ENCODE measurements at places on chromosomes 6 and 20.
A peak's percentile ranks its signal among the peaks of the same experiment; 100 is the strongest.

DNA sequence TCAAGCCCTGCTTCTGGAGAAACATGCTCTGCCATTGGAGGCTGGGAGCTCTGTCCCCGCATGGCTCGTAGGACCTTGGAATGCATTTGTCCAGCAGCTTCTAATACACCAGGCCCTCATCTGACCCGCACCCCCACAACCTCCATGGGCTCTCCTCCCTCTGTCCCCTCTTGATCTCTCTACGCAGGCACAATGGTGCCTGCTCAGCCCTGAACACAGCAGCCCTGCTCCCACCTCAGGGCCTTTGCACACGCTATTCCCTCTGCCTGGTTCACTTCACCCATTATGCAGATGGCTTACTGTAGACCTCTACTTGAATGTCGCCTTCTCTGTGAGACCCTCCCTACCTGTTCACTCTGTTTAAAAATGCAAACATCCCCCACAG, 27.0 kb upstream of the PTGIS start:
- no peak for DNase-seq

DNA sequence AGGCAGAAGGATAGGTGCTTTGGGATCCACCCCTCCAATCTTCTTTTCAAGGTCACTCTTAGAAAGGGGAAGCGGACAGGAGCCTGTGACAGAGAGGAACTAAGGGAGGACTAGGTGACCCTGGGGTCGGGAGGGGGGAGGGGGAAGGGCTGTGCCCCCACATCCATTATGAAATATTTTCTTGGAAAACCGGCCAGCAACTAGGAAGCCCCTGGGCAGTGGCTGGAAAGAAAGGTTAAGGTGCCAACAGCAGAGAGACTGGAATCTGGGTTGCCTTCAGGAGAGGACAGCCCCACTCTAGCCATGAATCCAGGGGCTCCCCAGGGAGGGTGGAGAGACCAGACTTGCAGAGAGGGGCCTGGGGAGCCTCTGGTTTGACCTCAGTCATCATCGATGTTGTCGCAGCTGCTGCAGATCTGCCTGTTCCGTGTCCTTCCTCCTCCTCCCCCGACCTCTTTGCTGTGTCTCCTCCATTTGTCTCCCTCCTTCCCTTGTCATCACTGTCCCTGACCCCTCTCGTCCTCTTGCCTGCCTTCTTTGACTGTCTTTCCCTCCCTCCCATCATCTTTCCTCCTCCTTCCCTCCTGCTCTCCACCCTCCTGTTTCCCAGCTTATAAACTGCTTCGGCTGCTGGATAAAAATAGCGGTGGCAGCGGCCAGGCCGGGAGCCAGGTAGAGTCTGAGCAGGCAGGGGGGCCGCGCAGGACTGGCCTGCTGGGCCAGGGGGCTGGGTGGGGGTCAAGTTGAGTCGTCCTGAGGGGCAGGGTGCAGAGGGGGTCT, 3.2 kb downstream of the SLC29A1 start:
- DNase-seq, result no peak

GRCh38 chr6:44237021-44237812, 9.7 kb upstream of the HSP90AB1 start:
- DNase-seq, result peak; percentile 50

DNA sequence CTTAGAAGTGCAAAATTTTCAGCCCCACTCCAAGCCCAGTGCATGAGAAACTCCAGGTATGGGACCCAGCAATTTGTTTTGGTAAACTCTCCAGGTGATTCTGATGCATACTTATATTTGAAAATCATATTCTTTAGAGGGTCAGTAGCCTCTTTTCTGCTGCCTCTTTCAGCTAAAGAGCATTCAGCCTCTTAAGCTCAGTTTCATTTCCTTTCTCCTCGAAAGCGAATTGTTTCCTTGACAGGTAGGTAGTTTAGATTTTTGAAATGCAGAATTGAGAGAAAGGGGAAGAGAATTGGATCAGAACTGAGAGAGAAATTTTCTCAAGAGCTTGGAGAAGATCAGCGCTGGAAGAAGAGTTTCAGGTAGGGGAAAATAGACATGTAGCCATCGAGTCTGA, 995.8 kb upstream of the FLRT3 start:
- no peak for DNase-seq

- DNase-seq, result no peak
These were observed 58.4 kb downstream of the TRIM38 start for GRCh38 chr6:26021001-26021349.

DNA sequence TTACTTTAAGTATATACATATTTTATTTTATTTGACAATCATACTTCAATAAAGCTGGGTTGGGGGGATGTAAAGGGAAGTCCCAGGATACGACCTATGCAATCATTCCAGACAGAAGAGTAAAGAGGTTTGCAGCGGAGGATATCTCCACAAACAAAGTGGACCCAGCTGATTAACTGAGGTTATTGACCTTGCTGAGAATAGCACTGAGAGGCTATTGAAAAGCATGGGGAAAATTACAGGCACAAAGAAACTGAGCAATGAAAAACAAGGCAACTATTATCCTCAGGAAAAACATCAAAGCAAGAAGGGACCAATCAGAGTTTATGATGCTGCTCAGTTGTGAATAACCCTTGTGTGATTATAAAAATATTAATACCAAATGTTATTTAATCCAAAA, 32.6 kb downstream of the SERPINB1 start:
- DNase-seq, result no peak

- no peak for DNase-seq
These were observed 633.1 kb downstream of the GRIK2 start for GRCh38 chr6:102026649-102027048.

- DNase-seq, result no peak
These were observed 56.3 kb downstream of the KCNS1 start for GRCh38 chr20:45044601-45045000.

DNA sequence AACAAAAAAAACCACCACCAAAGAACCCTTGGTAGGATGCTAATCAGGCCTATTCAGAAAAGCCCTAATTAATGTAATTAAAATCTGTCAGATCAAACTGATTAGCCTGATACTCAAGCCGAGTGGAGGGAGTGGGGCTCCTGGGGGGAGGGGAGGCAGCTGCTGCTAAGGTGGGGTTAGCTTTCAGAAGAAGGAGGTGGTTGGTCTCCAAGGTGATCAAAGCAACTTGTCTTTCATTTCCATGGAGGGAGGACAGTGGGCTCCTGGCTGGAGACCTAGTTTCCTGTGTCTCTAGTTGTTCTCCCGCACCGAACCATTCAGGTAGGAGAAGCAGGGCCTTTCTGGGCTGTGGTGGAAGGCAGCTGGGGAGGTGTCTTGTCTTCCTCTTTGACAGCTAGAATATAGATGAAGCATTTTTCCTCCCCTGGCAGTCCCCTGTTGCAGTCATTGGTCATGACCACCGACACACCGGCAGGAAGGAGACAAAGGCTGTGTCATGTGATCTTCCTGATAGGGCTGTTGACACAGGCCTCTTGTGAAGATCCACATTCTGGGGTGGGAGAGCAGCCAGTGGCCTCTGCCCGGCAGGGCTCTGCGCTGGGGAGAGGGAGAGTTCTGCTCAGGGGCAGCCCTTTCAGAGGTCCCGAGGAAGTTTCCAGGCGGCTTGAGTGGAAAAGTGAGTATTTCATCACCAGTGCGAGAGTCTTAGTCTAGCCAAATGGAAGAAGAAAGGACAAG, 39.9 kb upstream of the PRDM1 start:
- no peak for DNase-seq

GRCh38 chr6:100721256-100721655, 159.9 kb downstream of the ASCC3 start:
- DNase-seq, result no peak

- no peak for DNase-seq
These were observed 29.7 kb downstream of the IRF4 start for GRCh38 chr6:421211-421610.

DNA sequence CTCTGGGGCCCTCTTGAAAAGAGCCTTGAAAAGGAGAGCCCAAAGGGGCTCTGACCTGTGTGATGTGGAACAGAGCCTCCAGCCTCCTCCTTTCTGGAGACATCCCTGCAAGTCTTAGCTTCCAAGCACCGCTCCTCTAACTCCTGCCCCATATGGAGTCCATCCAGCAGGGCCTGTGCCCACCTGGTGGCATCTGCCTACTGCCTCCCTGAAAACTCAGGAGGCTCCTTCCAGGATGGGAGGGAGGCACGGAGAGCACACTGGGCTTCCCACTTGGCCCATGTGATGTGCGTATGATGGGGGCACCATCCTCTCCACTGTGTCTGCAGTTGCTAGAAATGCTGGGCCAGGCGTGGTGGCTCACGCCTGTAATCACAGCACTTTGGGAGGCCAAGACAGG, 98.1 kb downstream of the SYNDIG1 start:
- DNase-seq, result no peak

GRCh38 chr6:122276637-122277036, 122.8 kb upstream of the HSF2 start:
- no peak for DNase-seq

GRCh38 chr6:10719296-10719963, 3.4 kb upstream of the TMEM14C start:
- DNase-seq, result no peak

DNA sequence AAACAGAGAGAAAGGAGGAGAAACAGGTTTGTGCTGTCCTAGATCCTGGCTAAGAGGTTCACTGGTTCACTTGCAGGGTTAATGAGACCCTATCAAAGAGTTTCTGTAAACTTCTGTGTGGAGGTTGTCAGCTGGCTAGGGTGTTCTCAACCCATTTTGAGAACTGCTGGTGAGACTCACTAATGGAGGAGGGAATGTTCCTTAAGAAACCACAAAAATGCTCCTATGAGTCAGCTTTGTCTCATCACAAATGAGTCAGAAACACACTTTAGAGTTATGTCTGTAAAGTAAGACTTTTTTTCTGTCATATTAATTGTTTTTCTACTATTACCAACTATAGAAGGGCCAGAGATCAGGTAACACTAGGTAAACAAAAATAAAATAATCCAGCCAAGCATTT, 884.4 kb downstream of the PHF3 start:
- DNase-seq, result no peak

DNA sequence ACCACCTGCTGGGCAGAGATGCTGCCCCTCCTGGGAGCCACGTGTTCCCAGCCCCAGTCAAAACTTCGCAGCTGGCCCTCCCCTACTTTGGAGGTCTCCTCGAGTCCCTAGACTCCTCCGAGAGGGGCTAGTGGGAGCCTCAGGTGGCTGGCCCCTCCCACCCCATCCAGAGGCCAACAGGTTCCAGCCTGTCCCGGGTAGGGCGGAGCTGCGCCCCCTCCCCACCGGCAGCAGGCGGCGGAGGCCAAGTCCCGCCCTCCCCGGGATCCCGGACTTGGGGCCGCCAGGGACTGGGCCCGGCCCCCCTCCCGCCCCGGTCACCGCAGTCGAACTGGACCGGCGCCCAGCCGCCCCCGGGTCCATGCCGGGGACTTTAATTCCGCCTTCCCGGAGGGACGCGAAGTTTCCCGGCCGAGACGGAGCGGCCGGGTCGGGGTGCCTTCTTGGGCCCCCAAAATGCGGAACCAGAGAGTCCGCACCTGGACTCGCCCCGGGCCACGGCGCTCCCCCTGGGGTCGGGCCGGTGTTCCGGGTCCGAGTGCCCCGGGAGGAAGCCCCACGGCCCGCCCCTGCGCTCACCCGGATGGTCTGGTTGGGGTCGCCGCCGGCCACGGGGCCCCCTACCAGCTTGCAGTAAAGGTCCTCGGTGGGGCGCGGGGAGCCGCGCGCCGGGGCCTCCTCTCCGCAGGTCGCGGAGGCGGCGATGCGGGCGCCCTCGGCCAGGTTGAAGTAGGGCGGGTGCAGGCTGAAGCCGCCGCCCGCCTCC, 559 bp downstream of the LAMA5 start:
- DNase-seq, result no peak

DNA sequence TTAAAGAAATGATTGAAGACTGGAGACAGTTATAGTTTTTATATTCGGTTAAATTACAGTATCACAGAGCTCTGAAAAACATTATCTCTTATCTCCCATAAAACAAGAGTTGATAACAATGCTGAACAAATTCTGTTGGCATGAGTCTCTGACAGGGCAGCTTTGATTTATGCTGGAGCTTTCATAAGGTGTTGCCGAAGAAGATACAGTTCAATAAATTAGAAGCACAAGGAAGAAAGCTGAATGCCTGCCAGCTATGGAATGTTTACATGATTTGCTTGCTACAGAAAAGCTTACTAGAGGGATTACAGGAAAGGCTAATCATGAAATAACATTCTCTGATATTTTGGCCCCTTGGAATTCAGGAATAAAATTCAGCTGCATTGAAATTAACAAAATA, 431.9 kb upstream of the GJE1 start:
- no peak for DNase-seq

DNA sequence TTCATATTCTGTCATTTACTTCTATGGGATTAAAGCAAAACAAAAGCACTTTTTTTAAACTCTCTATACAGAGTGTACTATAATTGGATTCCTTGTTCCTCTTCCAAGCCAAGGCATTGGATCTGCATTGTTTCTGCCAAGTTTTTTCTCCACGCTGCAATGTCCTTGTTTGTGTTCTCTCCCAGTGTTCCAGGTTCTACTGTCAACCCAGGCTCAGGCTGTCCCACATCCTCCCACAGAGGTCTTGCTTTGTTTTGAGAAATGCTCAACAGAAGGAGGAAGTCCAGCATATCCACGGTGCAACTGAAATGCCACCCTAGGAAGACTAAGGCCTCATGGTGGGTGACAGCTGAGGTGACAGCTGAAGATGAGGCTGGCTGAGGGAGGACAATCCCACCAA, 287.1 kb upstream of the PRDM1 start:
- DNase-seq, result no peak

DNA sequence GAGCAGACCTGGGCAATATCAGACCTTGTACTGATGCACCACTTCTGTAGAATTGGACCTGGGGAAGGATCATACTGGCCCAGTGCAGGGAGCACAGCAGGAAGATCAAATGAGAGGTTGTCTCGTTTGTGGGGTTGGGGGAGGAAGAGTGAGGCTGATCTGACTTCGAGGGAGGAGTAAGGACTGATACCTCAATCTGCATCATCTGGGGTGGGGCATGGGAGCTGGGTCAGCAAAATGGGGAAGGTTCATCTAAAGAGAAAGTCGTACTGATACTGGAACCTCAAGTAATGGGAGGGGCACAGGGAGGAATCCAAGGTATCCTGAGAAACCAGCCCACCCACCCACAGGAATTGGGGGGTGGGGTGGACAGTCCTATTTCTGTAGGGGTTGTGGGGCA, 3.7 kb downstream of the RNF39 start:
- no peak for DNase-seq

GRCh38 chr20:43870484-43870883, 44.2 kb upstream of the TOX2 start:
- no peak for DNase-seq

- no peak for DNase-seq
These were observed 29.8 kb downstream of the SYCP2 start for GRCh38 chr20:59903621-59904020.

DNA sequence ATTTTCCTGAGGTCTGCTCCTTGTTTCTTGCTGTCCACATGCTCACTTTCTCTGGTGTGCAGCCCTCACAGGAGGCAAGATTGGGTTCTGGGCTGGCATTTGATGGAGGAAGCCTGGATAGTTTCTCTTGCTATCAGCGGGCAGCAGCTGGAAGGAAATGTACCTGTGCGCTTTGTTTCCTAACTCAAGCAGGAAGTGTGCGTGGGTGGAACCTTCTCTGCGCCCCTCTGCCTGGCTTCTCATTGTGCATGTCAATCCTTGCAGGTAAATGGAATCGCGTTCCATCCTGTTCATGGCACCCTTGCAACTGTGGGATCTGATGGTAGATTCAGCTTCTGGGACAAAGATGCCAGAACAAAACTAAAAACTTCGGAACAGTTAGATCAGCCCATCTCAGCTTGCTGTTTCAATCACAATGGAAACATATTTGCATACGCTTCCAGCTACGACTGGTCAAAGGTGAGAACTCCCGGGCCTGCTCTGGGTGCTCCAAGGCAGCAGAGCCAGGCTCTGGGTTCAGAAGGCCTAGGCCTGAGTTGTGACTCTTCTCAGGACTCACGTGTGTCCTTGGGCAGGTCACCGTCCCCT, 16.8 kb upstream of the RBM38 start:
- DNase-seq, result no peak
